Adrenal gland (tissue), 19 donors: ENCODE measurements at places on chromosomes 6 and 20. TPM values are rescaled to one million over a fixed set of nuclear protein-coding genes. Genes with fewer than 3 reads are reported as not detected.

DNA sequence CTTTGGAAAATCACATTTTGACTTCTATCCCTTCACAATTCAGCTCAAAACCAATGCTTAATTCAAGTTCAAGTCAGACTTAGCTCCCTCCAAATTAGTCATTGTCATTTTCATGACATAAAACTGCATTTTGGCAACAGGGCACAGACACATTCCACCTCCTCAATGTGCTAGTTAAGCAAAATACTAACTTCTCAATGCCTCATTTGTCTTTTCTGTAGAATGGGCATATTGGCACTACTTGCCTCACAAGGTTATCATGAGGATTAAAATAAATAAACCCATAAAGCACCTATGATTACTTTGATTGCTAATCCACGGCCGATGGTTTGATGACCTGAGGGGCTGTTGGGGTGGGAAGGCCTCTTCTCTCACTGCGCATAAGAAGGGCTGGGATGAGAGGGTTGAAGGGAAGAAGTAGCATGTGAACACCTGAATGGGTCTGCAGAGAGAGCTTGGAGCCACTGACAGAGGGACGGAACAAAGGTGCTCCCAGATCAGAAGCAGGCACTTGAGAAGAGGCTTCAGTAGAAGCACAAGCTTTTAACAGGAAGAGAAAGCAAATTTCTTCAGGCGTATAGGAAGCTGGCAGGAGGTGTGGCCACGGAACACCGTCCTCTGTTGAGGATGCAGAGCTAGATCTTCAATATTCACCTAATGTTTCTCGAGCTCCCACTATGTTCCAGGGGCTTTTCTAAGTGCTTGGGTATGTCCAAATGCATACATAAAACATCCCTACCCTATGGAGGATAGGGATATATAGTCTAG lies 11.7 kb upstream of the TBC1D7 start:
- no peak for DNase-seq

DNA sequence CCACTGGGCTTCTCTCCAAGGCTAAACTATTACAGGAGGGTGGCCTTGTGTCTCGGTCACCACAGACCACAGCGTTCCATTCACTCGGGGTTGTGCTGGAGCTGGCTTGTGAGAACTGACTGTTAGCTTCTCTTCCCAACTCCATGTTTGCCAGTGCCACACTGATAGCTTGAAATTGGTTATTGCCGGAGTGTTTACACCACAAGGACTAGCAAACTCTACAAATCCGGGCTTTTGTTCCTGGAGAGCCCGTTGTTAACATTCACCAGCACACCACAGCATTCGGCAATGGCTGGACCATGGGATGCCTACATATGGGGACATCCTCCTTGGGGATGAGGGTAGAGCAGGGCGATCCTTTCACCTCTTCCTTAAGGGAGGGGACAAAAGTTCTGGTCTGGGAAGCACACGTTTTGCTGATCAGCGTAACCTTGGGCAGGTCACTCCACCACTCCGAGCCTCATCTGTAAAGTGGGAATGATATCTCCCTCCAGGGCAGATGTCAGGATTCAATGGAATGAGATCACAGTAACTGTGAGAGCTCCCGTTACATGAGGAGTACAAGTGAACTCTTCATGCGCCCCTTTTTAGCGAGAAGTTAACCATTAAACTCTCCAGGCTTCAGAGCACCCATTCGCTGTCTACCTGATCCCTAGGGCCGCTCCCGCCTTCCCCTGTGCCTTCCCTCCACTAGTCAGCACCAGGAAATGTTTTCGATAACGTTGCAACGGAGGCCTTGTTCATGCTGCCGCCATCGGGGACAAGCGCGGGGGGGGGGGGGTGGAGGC lies 41.7 kb upstream of the TTPAL start:
- DNase-seq: no peak

GRCh38 chr6:132218059-132218696 lies 183.1 kb downstream of the MOXD1 start:
- no peak for DNase-seq

DNA sequence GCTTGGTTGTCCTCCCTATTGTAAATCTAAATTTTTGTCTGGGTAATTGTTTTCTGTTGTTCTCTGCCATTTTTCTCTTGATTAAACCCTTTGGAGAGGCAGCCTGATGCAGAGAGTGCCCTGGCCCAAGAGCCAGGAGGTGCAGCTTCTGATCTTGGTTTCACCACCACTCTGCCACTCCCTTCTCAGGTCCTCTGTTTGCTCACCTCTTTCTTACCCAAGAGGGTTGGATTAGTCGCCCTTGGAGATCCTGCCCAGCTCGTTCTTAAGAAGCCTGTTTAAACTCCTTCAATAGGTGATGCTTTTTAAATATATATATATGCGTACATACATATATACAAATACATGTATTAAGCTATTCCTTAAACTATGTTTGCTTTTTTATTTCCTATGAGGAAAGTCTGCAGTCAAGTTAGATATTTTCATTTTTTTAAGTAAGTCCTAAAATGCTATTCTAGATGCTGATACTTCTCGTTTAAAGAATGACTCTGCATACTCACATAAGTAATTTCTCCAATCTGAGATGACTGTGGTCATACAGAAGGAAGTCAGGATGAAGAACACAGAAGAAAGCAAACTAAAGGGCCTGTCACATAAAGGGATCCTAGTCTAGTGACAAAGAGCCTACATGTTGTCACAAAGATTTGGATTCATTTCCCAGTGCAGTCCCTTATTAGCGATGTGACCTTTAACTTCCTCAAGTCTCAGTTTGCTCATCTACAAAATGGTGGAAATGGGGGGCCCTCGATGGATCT lies 19.9 kb downstream of the TPD52L1 start:
- no peak for DNase-seq

DNA sequence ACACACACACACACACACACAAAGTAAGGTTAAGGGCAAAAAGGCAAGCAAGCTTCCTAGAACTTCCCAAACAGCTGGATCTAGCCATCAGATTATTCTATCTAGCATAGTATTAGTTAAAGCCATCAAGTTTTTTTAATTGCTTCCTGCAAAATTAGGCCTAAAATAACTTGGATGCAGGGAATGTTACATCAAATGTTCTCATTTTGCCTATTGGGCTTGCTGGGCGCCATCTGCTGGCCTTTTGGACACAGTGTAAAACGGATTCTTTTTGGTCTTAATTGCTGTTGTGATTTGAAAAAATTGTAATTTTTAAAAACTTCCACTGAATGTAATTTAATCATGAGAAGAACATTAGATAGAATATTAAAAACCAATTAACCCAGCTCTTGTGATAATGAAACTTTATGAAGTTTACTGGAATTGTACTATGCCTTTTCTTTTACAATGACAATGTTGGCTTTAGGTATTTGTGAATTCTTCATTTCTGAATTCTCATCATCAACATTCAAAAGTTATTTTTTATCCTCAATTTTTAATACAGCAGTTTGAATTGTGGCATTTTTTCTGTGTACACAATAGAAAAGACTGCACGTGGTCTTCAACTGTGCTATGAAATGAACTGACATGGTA lies 6.8 kb downstream of the MKKS start:
- DNase-seq: peak; percentile 46

DNA sequence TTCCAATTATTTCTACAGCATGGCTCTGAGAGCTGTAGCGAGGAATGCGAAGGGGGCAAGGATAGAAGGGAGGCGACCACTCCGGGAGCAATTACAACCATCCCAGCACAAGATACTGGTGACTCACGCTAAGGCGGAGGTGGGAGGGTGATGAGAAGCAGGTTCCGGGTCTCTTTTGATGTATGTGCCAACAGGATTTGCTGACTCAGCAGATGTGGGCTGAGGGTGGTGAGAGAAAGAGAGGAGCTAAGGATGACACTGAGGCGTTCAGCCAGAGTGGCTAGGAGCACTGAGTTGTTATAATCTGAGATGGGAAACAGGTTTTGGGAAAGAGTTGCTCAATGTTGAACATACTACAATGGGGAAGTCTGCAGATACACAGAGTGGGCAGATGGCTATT lies 9.3 kb upstream of the TXNDC5 start:
- DNase-seq: peak; percentile 45

GRCh38 chr20:16014436-16014835 lies 558.8 kb downstream of the KIF16B start:
- no peak for DNase-seq

GRCh38 chr6:168161371-168161750 lies 82.3 kb upstream of the FRMD1 start:
- DNase-seq: no peak

DNA sequence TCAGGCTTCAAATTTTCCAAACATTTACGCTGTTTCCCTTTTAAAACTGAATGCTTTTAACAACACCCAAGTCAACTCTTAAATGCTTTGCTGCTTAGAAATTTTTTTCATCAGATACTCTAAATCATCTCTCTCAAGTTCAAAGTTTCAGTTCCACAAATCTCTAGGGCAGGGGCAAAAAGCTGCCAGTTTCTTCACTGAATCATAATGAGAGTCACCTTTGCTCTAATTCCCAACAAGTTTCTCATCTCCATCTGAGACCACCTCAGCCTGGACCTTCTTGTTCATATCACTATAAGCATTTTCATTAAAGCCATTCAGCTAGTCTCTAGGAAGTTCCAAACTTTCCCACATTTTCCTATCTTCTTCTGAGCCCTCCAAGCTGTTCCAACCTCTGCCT lies 69.1 kb downstream of the RNF217 start:
- no peak for DNase-seq

GRCh38 chr6:169980826-169981450 lies 229.5 kb downstream of the ERMARD start:
- DNase-seq: no peak

DNA sequence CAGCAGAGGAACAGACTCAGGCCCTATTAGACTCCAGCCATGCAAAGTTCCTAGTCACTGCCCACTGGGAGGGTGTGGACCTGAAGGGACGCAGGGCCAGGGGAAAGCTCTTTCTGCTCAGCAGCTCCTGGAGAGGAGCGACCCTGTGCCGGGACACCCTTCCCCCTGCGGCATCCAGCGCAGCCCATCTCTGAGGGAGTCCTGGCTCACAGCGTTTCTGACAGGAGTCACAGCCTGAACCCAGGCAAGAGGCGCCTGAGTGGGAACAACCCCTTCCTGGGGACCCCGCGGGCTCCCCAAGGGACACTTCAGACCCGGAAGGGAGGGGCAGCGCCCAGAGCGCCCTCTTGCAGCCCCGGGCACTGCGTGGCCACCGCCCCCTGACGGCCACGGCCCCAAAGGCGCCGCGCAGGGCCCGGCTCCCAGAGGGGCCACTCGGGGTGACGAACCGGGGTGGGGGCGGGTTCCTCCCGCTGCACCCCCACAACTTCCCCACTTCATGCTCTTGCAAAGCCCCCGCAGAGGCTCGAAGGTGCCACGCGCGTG lies 862 bp downstream of the UCKL1 start:
- DNase-seq: no peak

DNA sequence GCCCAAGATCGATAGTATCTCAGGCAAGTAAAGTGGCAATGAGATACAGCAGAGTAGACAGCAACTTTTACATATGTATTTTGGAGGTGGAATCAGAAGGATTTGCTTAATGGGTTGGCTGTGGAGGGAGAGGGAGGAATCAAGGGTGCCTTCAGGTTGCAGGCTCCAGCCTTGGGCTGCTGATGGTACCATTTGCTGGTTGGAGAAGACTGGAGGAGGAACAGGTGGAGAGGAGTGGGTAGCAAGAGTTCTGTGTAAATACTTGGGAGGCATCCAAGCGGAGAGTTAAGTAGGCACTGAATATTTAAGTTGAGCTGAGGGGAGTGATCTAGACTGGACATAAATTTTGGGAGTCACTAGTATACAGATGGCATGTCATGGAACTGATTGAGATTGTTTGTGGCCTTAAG lies 5.2 kb downstream of the BICRAL start:
- DNase-seq: no peak

GRCh38 chr6:155943635-155944034 lies 488.0 kb upstream of the NOX3 start:
- no peak for DNase-seq

DNA sequence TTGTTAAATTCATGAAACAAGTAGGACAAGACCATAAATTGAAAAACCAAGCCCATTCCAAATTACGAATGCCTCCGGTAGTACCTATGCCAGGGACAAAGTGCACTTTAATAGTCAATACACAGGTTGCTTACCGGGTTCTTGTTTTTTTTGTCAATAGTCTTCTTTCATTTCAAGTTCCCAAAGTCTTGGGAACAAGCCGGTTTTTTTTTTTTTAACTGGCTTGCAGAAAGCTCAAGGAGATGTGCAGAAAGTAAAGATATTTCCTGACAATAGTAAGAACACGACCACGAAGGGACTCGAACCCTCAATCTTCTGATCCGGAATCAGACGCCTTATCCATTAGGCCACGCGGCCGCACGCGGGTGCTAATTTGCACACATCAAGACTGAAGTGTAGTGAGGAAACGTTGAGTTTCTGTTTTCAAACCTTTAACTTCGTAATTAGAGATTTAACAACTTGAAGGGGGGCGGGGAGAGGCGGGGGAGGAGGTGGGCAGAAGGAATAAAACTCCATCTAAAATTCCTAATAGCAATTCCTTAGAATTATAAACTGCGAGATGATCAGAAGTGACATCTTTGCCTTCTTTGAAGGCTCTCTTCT lies 181.0 kb downstream of the TRIM27 start:
- DNase-seq: no peak

- DNase-seq: no peak
Measured at GRCh38 chr20:44851545-44851944, 34.0 kb upstream of the YWHAB start.

- DNase-seq: no peak
Measured at GRCh38 chr6:72873433-72873832, 251.6 kb downstream of the KCNQ5 start.

- no peak for DNase-seq
Measured at GRCh38 chr6:11423667-11424066, 113.9 kb upstream of the TMEM170B start.

DNA sequence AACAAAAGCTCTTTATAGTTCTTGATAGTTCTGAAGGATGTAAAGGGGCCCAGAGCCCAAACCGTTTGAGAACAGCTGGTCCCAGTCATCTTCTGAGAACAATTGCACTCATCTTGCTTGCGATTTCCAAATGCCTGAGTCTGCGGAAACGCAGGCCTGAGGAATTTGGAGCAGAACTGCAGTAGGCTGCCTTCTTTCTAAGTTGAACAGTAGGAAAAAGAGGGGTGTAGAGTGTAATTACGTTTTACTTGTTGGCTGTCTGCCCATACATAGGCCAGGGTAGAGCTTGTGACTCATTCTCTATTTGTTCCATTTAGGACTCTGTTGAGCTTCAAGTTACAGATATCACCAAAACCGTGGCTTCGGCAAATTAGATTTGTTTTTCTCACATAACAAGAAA lies 42.0 kb upstream of the KIF16B start:
- DNase-seq: no peak

DNA sequence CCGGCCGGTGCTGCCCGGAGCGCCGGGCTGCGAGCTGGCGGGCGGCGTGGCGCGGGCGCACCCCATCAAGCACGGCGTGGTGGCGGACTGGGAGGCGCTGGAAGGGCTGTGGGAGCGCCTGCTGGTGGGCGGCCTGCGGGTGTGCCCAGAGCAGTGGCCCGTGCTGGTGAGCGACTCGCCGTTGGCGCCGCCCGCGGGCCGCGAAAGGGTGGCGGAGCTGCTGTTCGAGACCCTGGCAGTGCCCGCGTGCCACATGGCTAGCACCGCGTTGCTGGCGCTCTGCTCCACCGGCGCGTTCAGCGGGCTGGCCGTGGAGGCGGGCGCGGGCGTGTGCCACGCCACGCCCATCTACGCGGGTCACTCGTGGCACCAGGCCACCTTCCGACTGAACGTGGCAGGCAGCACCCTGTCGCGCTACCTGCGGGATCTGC lies 517 bp downstream of the ACTL10 start:
- peak; percentile 66 for DNase-seq

The CFAP61 gene
- 1.5 TPM for total RNA-seq

The GPR63 gene
- total RNA-seq: 4.4 TPM

The SENP6 gene
- 92.6 TPM for total RNA-seq

The NR2E1 gene
- total RNA-seq: not detected

The FAXC gene
- 0.32 TPM for total RNA-seq

The SCUBE3 gene
- total RNA-seq: 5.3 TPM

The ANGPT4 gene
- total RNA-seq: 0.57 TPM

The CTCFL gene
- not detected for total RNA-seq
